ENCODE measurements at places on chromosomes 7 and 10.

GRCh38 chr7:74262639-74263398 lies 8.6 kb upstream of the RFC2 start:
- DNase-seq: no peak

GRCh38 chr7:137636376-137636775 lies 210.4 kb downstream of the DGKI start:
- no peak for DNase-seq

- no peak for DNase-seq
These were observed 101.2 kb downstream of the ARL4A start for GRCh38 chr7:12788591-12788990.

- no peak for DNase-seq
These were observed 44.1 kb downstream of the MTURN start for GRCh38 chr7:30178748-30179436.

- DNase-seq: no peak
These were observed 470.1 kb upstream of the NRP1 start for GRCh38 chr10:33804584-33804983.

DNA sequence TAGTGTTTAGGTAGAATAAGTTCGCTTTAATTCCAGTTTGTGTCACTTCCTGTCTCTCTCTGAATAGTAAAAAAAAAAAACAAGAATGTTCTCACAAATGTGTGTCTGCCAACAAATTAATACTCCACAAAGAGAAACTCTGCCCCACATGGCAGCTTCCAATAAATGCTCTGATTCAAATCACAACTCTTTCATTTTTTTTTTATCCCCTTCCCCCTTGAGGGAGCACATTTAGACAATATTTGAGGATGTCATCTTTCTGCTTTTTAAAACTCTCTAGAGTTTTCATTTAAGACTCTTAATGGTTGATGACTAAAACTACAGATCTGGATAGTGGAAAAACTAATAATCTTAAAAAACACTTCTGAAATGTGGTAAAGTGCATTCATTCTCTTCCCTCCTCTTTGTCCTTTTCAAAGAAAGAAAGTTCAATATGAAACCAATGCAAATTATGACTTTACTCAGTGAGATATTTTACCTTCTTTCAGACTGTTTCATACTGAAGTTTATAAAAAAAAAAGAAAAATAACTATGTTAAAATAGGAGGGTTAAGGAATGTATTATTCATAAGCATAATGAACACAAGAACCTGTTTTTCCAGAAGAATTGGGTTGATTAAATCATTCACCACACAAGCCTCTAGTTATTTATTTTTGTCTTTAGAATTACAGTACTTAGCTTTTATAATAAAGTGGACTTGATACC lies 42.3 kb downstream of the ARID5B start:
- DNase-seq: no peak

DNA sequence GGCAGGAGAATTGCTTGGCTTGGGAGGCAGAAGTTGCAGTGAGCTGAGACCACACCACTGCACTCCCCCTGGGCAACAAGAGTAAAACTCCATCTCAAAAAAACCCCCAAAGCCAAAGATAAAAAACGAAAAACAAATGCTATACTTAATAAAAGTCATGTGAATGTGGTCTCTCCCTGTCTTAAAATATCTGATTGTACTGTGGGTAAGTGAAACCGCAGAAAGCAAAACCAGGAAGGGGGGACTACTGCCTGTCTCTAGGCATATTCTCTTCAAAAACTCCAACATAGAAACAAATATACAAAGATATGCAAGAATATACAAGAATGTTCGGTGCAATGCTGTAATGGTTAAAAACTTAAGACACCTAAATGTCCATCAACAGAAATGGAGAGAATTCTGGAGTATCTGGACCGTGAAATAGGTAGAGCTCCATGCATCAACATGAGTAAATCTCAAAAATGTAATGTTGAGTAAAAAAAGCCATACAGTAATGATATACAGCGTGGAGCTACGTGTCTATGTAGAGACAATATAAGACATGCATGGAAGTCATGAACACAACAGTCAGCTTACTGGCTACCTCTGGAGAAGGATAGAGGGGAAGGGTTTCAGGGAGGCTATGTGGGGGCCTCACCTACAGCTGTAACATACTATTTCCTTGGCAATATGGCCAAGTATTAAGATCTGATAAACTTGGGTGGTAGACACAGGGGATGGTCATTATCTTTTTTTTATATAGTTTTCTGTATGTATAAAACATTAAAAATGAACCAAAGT lies 2.1 kb downstream of the ZNF394 start:
- no peak for DNase-seq

DNA sequence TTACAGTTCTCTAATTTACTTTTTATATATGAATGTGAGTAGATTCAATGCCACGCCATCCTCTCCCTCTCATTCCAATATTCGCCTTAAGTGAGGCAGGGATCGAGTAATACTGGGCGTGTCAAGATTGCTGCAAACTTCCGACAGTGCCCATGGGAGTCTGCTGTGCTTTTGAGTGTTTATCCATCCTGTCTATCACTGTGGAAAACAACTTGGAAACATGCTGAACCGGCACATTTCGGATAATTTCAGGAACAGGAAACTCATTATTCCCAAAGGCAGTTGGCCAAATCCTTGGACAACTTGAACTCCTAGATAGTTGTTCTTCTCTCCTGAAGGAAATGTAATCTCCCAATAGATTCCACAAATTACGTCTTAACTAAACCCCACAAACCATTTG lies 28.5 kb downstream of the PIP4K2A start:
- DNase-seq: no peak

DNA sequence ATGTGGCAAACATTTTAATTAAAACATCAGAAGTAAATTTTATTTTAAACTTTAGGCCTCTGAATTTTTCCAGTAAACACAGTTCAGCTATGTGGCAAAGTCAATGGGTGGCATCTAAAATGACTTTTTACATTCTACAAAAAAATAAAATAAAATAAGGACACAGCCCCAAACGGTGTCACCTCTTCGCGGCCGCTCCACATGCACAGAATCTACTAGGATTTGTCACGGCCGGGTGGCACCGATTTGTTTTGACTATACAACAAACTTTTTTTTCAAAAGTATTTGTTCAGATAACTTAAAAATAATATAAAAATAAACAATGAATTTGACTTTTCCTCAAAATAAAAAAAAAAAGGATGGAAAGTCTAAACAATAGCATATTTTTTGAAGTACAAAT lies 127.8 kb downstream of the EBF3 start:
- no peak for DNase-seq

DNA sequence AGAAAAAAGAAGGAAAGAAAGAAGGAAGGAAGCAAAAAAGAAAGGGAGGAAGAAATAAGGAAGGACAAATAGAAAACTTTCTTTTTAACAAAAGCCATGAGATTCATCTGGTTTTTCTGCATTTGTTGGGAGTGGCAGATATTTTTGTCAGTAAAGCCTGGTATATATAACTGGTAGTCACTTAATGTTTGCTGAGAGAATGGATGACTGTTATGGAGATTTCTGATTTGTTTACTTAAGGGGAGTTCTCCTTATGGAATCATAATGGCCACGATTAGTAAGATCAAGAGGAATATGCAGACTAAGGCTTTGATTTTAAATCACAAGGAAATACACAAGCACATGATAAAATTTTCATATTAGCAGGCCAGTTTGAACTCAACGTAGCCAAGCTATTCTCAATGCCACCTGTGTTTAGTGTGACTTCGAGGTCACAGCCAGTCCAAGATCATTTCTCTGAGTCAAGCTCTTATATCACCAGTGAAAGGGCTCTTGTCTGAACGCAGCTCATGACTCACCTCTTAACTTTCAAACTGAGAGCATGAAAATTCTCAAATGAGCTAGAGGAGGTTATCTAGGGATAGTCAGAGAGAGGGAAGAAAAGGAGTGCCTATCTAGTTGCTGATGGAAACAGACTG lies 445.1 kb upstream of the ZMIZ1 start:
- DNase-seq: no peak

DNA sequence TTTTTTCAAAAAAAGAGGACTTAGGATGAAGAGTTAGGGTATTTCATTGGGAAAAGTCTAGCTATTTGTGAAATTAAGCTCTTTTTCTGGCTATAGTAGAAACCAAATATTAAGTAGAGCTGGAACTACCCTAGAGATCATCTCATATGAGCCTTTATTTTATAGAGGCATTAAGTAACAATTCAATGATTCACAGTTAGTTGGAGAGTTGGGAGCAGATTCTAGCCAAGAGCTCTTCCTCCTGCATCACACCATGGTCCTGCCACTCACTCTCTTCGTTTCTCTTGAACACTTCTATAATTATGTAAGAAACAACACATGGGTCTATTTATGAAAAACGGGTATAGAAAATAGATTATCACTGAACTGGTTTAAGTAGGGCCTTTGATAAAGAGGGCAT lies 76.1 kb upstream of the ANK3 start:
- DNase-seq: no peak

GRCh38 chr10:72340510-72341261 lies 14.0 kb downstream of the DNAJB12 start:
- peak; percentile 54 for DNase-seq

DNA sequence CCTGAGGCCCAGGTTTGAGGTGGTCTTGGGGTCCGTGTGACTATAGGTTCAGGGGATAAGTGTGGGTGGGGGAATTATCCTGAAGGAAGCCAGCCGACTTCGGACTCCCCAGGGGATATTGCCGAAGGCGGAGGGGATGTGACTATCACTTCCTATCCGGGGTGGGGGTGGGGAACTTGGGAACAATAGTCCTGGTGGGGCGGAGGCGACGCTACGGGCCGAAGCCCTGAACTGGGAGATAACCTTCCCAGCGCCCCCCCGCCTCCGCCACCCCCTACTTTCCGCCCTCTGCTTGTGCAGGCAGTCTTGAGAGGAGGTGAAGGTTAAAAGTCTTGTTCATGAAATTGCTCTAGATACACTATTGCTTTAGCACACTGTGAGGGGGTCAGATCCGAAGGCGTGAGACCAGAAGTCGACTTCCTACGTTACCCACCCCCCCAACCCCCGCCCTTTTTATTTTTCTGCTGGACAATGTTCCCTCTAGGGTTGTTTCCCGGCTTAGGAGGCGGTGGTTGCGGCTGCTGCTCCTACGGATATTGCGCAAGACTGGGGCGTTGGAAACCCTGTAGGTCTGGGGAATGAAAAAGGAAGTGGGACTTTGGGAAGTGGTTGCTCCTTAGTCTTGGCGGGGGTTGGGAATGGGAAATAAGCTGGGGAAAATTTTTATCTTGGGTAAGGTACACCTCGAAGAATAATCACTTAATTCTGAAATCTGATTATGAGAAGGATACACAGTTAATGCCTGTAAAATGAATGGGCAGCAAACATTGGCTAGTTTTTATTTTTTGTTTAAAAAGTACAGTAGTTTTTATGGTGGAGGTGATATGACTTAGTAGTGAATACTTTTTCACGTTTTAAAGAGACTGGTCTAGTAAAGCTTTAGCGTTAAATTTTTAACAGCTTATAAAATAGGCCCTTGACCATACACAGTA lies 1.5 kb downstream of the PTPN12 start:
- peak; percentile 49 for DNase-seq

GRCh38 chr7:45872116-45873034 lies 507 bp downstream of the CCDC201 start:
- no peak for DNase-seq

DNA sequence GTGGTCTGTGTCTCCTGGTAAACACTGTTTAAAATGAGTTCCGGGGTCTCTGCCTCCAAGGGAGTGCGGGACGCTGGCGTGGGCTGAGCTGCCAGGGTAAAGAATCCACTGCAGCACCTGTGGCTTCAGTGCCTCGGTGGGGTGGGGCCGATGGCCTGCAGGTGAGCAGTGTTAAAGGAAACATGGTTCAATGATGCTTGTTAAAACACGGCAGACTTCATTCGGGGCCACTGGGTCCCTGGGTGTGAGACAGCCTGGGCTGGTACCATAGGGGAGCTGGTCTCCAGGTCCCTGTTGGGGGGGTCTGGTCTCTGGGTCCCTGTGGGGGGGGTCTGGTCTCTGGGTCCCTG lies 24.9 kb upstream of the KNDC1 start:
- DNase-seq: no peak

DNA sequence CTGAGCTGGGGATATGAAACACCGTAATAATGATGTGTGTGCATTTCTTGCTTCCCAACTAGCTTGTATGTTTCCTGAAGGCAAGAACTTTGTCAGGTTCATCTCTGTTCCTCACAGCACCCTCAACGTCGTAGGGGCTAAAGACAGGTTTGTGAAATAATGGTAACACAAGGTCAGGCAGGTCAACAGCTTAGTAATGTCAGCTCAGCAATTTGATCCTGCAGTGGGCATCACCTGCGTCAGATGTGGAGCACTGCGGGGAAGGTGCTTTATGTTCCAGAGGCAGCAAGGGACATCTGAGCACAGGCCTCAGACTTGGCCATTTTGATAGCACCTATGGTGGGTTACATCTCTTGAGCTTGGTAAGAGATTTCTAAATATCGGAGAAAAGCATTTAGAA lies 51.8 kb upstream of the BTBD16 start:
- DNase-seq: no peak

DNA sequence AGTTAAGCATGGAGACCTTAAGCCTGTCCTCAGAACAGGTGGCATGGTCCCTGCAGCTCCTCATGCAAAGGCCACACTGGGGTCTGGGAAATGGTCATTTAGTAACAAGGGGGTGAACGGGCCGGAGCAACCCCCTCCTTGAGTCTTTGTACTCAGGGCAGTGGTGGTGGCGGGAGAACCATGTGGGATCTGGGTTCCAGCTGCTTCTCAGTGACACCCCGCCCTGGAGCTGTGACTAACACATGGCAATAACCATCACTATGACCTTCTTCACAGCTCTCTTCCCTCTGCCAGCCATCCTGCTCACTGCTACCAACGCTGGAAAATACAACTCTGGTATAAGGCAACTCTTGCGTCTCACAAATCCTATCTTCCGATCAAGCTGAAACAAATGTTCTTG lies 203.4 kb upstream of the FRMD4A start:
- DNase-seq: no peak

DNA sequence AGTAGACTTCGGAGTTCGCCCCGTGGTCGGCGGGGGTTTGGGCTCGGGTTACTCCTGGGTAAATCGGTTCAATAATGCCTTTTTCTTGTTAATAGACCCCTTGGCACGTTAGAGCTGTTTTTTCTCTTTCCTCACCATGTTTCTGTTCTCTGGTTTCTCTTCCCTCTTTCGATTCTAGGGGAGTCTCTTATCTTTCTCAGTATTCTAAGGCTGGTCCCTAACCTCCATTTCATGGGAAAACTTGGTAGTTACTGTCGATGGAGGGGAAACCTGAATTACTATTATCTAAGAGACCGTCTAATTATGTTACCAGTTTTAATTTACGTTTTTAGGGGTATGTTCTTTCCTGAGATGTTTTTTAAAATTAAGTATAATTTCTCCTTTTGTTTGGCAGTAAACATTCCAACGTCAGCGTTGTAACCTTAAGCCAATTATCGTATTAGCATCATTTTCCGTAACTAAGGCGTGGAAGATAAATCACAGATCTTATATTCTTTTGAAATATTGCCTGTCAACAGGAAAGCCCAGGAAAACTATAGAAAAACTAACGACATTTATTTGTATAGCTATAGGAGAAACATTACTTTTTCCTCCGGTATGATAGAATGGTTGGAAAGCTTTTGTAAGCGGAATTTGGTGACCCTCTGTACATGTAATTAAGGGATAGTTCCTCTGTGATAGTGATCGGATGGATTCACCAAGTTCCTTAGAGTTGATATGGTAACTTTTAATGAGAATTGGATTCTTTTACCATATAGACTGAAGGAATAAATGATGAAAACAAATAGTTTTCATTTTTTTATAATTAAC lies 847 bp downstream of the BTAF1 start:
- DNase-seq: no peak

GRCh38 chr7:36747280-36748016 lies 23.2 kb upstream of the AOAH start:
- DNase-seq: no peak

Measured in amygdala (tissue), 56 donors.